ENCODE measurements at places on chromosomes 1 and 21. TPM values are rescaled to one million over a fixed set of nuclear protein-coding genes. Genes with fewer than 3 reads are reported as not detected.

Gene GJC2
- 1.3 TPM for total RNA-seq

Gene SLAMF7
- 0.48 TPM for total RNA-seq

DNA sequence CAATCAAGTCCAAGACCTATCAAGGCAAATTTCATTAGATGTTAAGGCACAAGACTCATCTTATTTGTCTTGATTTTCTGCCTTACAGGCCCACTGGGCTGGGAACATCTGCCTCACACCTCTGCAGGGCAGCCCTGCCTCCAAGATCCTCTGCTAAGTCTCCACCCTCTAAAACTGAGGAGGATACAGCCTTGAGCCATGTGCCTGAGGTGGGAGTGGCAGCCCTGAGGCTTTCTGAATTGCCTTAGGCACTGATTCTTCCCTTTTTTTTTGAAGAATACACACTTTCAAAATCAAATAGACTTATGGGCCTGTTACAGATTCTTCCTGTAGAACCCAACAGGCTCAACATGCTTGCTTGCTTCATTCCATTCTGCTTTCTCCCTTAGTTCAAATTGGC is 544.3 kb upstream of the ADAMTS5 start:
- H3K4me3 ChIP-seq: no peak overlapping the region
- no peaks in the 10 kb centered on the region for H3K27me3 ChIP-seq
- no peaks in the 10 kb centered on the region for H3K4me1 ChIP-seq
- no peak for DNase-seq
- H3K36me3 ChIP-seq: no peaks in the 10 kb centered on the region
- no peak overlapping the region for H3K27ac ChIP-seq

Gene EPB41
- total RNA-seq: 76.1 TPM

Gene CNIH3
- 4.5 TPM for total RNA-seq

GRCh38 chr1:14310476-14310875 is 288.0 kb upstream of the KAZN start:
- H3K27me3 ChIP-seq: peaks cover 7% of the 10 kb centered on the region
- no peaks in the 10 kb centered on the region for H3K36me3 ChIP-seq
- DNase-seq: no peak

GRCh38 chr1:178652506-178653490 is 72.2 kb upstream of the RALGPS2 start:
- no peaks in the 10 kb centered on the region for H3K36me3 ChIP-seq
- H3K27ac ChIP-seq: no peak overlapping the region

GRCh38 chr1:33684396-33685179 is 179.3 kb upstream of the HMGB4 start:
- H3K27ac ChIP-seq: no peak overlapping the region
- no peaks in the 10 kb centered on the region for H3K36me3 ChIP-seq
- H3K27me3 ChIP-seq: peaks cover 31% of the 10 kb centered on the region
- DNase-seq: no peak

Data from type B pancreatic cell (in vitro differentiated cells).